ENCODE measurements at places on chromosomes 3 and 15. TPM values are rescaled to one million over a fixed set of nuclear protein-coding genes. Genes with fewer than 3 reads are reported as not detected.

DNA sequence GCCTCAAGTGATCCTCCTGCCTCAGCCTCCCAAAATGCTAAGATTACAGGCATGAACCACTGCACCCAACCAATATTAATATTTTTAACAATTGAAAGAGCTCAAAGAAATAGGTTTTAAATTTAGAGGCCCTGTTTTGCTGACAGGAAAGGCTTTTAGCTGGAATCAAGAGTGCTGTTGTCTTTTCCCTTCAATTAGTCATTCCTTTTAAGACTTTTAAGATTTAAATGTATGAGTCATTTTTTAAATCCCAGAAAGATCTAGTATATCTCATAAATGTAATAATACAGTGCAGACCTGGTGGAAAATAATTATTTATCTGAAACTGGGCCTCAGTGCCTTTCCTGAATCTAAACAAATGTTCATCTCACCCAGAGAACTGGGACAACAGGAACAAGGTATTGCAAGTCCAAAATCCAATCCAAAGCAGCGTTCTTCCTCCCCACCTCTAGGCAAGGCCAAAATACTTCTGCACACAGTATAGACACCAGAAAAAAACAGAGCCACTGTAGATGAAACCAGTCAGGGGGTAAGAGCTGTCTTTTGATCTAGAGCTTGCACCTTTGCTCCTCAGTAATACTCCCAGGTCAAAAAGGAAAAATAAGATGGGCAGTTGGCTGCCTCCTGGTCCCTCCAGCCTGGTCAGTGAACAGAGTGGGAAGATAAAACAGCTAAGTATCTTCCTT, 14.4 kb downstream of the AGTR1 start:
- no peaks in the 10 kb centered on the region for H3K27me3 ChIP-seq
- H3K27ac ChIP-seq: no peak overlapping the region
- no peak overlapping the region for H3K4me3 ChIP-seq
- H3K36me3 ChIP-seq: no peaks in the 10 kb centered on the region
- no peaks in the 10 kb centered on the region for H3K4me1 ChIP-seq

DNA sequence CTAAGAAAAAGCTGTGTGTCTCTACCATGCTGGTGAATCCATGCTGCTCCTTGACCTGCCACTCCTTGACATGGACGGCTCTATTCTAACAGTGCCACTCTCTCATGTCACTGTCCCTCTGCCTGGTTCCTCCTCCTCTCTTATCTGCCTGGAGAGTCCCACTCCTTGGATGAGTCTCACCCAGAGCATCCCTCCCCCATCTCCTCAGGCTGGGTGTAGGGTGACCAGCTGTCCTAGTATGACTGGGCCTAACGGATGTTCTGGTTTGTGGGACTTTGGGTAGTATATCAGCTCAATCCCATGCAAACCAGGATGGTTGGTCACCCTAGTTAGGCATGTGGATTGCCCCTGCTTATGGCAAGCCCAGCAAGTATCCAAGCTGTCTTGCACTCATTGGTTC, 54.3 kb downstream of the LIPC start:
- no peaks in the 10 kb centered on the region for H3K27me3 ChIP-seq
- H3K4me1 ChIP-seq: peaks cover 44% of the 10 kb centered on the region
- no peak overlapping the region for H3K4me3 ChIP-seq
- peak overlapping the region; percentile 96 for H3K27ac ChIP-seq
- H3K36me3 ChIP-seq: peaks cover 6% of the 10 kb centered on the region

ZIC4 gene
- not detected for total RNA-seq

SCAANT1 gene
- not detected for total RNA-seq

Data from activated CD4-positive, alpha-beta T cell treated with anti-CD3 and anti-CD28 coated beads, Interleukin-2, amount 10 ng/mL, durations not matched to agents 24 days and 14 days (primary cell).